ENCODE measurements at places on chromosomes 2 and 18.

GRCh38 chr2:120710256-120710655 lies 25.4 kb upstream of the GLI2 start:
- H3K27me3 ChIP-seq: peaks cover 21% of the 10 kb centered on the region
- H3K27ac ChIP-seq: peak overlapping the region; percentile 85
- no peaks in the 10 kb centered on the region for H3K36me3 ChIP-seq
- peak overlapping the region; percentile 5 for H3K4me3 ChIP-seq
- peak; percentile 73 for DNase-seq

DNA sequence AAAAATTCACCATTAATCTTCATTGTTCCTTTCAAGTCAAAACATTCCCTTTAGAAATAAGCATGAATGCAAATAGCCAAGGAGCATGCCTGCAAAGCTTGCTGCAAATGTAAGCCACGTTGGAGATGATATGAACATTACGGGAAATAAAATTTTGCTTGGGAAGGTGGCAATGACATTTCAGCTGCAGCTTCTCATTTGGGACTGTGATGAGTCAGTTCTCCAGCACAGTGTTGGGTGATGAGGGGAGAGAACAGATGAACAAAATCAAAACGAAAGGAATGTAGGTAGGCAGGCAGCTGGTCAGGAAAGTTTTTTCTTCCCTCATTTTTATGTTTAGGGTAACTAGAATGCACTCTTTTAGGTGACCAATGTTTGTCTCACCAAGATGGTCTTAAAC lies 65.3 kb upstream of the CHRNA1 start:
- peak overlapping the region; percentile 33 for H3K27ac ChIP-seq
- DNase-seq: no peak
- H3K4me1 ChIP-seq: peaks cover 35% of the 10 kb centered on the region

GRCh38 chr2:127081826-127082633 lies 24.9 kb downstream of the BIN1 start:
- H3K27me3 ChIP-seq: no peaks in the 10 kb centered on the region
- H3K4me1 ChIP-seq: peaks cover 15% of the 10 kb centered on the region
- H3K27ac ChIP-seq: no peak overlapping the region
- no peak overlapping the region for H3K4me3 ChIP-seq

- no peak overlapping the region for H3K27ac ChIP-seq
- no peak for DNase-seq
- H3K27me3 ChIP-seq: no peaks in the 10 kb centered on the region
Observed at GRCh38 chr2:144948205-144948855, 428.4 kb upstream of the ZEB2 start.

Data from GM23338 (cell line).